ENCODE measurements at places on chromosomes 11 and 22. TPM values are rescaled to one million over a fixed set of nuclear protein-coding genes. Genes with fewer than 3 reads are reported as not detected.

- no peaks in the 10 kb centered on the region for H3K36me3 ChIP-seq
- peaks cover 11% of the 10 kb centered on the region for H3K4me1 ChIP-seq
- no peak overlapping the region for H3K27ac ChIP-seq
Measured at GRCh38 chr11:33646629-33647028, 54.0 kb downstream of the C11orf91 start.

SAA4 gene
- total RNA-seq = not detected

DNA sequence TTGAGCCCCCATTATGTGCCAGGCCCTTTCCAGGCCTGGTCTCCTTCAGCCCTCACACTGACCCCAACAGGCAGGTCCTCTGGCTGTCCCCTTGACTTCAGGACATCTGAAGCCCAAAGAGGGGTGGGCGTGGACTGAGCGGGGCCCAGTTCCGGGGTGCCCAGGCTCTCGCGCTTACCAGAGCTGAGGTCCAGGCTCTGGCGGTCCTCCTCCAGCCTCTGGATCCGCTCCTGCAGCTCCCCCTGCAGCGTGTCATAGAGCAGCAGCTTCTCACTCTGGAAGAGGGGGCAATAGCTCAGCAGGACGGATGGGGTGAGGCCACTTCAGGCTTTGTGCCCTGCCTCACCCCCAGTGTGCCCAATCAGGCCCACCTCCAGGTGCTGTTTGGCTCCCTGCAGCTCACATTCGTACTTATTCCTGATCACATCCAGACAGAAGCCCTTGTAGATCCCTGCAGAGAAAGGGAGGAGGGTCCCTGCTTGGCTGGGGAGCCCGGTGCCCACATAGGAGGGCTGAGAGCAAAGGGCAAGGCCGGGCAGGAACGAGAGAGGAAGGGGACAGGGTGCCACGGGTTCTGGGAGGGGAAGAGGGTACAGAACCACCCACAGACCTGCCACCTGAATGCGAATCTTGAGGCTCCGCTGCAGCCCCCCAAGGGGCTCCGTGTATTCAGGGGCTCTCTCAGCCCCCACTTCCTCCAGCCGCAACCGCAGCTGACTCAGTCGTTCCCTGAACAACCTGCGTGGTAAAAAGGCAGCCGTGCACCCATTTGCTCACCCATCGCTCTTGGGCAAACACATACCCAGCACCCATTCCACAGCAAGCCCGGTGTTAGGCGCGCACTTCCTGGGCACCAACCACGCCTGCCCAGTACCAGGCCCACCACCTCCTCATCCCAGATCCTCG lies 4.1 kb downstream of the BRMS1 start:
- peaks cover 27% of the 10 kb centered on the region for H3K4me1 ChIP-seq
- no peak overlapping the region for H3K4me3 ChIP-seq
- no peaks in the 10 kb centered on the region for H3K36me3 ChIP-seq
- no peak overlapping the region for H3K27ac ChIP-seq
- no peaks in the 10 kb centered on the region for H3K27me3 ChIP-seq
- no peak for DNase-seq

GRCh38 chr11:134853992-134854991 lies 442.2 kb upstream of the B3GAT1 start:
- no peaks in the 10 kb centered on the region for H3K36me3 ChIP-seq
- H3K4me1 ChIP-seq = no peaks in the 10 kb centered on the region
- H3K4me3 ChIP-seq = no peak overlapping the region
- no peaks in the 10 kb centered on the region for H3K27me3 ChIP-seq
- H3K27ac ChIP-seq = no peak overlapping the region

HBE1 gene
- 0.87 TPM for total RNA-seq

ZPR1 gene
- total RNA-seq = 44.4 TPM

APOBEC3G gene
- total RNA-seq = 68.3 TPM

- no peak overlapping the region for H3K4me3 ChIP-seq
- no peaks in the 10 kb centered on the region for H3K4me1 ChIP-seq
- no peak for DNase-seq
Measured at GRCh38 chr11:128324051-128324481, 263.3 kb downstream of the ETS1 start.

- no peak for DNase-seq
- H3K36me3 ChIP-seq = no peaks in the 10 kb centered on the region
- H3K4me3 ChIP-seq = no peak overlapping the region
- H3K27me3 ChIP-seq = no peaks in the 10 kb centered on the region
- H3K27ac ChIP-seq = no peak overlapping the region
Measured at GRCh38 chr11:121563900-121564822, 111.4 kb upstream of the SORL1-AS1 start.

NAA40 gene
- total RNA-seq = 44.8 TPM
